ENCODE measurements at places on chromosomes 2 and 18.

- DNase-seq: no peak
Measured at GRCh38 chr2:73091696-73092095, 20.2 kb upstream of the SFXN5 start.

DNA sequence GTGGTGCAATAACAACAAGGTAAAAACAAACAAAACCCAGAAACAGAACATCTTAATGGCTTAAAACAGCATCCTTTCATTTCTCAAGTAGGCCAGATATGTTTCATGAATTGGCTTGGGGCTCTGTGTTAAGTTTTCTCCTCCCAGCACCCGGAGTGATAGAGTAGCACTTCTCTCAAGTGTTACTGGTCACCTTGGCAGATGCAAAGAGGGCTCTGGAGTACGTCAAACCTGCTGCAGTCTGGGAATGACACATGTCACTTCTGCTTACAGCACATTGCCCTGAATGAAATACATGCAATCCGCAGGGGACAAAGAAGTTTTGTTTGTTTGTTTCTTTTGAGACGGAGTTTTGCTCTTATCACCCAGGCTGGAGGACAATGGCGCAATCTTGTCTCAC lies 639.3 kb downstream of the CNTNAP5 start:
- no peak for DNase-seq

DNA sequence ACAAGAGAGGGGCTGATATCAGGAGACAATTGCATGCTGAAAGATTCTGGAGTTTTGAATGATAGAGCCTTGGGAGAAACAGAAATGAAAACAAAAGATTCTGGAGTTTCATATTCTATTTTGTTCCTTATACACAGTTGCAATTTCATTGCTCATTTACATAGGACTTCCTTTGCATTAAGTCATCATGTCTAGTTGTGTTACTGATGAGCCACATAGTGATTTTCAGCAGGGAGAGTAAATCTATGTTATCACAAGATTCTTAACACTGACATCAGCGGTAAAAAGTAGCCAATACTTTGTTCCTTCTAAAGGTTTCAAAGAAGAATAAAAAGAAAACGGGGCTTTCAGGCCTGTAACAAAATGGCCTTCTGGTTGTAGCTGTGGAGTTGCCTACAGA lies 7.1 kb downstream of the ADAM17 start:
- peak; percentile 47 for DNase-seq

DNA sequence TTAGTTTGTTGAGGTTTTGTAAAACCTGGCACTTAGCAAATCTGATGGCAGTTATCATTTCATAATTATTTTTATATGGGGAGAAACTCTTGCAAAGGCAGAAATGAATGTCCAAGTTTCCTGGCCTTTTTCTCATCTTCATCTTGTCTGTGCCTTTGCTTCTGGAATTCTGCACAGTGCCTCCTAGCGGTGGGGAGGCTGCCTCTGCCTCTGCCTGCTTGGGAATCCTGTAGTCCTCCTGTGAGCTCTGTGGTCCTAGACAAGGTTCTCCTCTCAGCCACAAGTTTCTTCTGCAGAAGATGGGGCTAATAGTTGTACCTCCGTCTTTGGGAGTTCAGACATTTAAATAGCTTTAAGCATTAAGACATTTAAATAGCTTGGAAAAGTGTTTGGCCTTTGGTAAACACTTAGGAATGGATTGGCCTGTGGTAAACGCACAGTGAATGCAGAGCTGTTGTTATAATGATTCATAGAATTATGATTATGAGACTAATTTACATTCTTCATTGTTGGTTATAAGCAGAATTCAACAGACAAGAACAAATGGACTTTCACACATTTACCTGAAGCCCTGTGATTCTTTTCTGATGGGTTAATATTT lies 101.2 kb downstream of the ZNF236 start:
- no peak for DNase-seq

DNA sequence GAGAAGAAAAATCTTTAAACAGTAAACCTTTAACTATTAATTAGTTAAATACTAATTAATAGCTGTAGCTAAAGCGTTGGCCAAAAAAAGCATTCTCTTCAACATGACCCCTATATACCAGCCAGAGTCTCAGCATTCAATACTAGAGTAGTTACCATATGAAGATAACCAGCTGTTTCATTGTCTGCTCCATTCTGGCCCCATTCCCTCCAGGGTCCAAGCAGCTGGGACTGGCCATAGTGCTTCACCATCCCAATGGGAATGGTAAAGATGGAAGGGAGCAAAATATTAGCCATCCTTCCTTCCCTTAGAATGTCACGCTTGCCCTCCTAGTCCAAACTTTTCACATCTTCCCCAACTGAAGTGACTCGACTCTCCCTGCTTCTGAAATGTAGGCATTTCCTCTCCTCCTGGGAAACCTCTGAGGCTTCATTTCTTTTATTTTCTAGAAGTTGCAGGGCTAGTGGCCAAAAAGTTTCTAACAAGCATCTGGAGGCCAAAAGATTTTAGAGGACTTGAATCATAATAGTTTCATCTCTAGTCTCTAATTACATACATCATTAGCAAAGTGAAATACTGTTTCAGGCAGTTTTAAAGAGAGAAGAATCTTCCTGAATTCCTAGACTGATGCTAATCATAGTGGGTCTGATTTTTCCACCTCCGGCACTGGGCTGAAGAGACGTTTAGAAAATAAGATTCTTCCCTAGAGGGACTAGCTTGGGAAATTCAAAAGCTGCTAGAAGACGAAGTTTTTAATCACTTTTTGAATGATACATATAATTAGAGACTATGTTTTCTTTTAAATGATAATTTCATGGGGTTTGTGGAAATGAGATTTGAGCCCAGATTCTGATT lies 52.7 kb downstream of the CCDC68 start:
- no peak for DNase-seq

- no peak for DNase-seq
Measured at GRCh38 chr2:136005462-136006196, 20.2 kb upstream of the DARS1 start.

All from CD4-positive, alpha-beta T cell treated with Interleukin-2 at 100 ng/mL for 4 hours (primary cell).